ENCODE measurements at places on chromosomes 11 and 22. TPM values are rescaled to one million over a fixed set of nuclear protein-coding genes. Genes with fewer than 3 reads are reported as not detected.

- DNase-seq: no peak
- H3K36me3 ChIP-seq: no peaks in the 10 kb centered on the region
- peaks cover 5% of the 10 kb centered on the region for H3K27me3 ChIP-seq
Measured at GRCh38 chr22:39087098-39087497, 9.9 kb upstream of the APOBEC3H start.

The OR5B12 gene
- total RNA-seq: not detected

- H3K4me3 ChIP-seq: no peak overlapping the region
- DNase-seq: peak; percentile 47
- H3K27me3 ChIP-seq: no peaks in the 10 kb centered on the region
- H3K27ac ChIP-seq: peak overlapping the region; percentile 84
- no peaks in the 10 kb centered on the region for H3K36me3 ChIP-seq
Measured at GRCh38 chr11:66317723-66318599, 1.1 kb upstream of the CD248 start.

- H3K27me3 ChIP-seq: no peaks in the 10 kb centered on the region
- no peak overlapping the region for H3K4me3 ChIP-seq
- no peaks in the 10 kb centered on the region for H3K4me1 ChIP-seq
- H3K27ac ChIP-seq: no peak overlapping the region
- no peaks in the 10 kb centered on the region for H3K36me3 ChIP-seq
Measured at GRCh38 chr11:69526453-69526810, 45.0 kb downstream of the LINC01488 start.

DNA sequence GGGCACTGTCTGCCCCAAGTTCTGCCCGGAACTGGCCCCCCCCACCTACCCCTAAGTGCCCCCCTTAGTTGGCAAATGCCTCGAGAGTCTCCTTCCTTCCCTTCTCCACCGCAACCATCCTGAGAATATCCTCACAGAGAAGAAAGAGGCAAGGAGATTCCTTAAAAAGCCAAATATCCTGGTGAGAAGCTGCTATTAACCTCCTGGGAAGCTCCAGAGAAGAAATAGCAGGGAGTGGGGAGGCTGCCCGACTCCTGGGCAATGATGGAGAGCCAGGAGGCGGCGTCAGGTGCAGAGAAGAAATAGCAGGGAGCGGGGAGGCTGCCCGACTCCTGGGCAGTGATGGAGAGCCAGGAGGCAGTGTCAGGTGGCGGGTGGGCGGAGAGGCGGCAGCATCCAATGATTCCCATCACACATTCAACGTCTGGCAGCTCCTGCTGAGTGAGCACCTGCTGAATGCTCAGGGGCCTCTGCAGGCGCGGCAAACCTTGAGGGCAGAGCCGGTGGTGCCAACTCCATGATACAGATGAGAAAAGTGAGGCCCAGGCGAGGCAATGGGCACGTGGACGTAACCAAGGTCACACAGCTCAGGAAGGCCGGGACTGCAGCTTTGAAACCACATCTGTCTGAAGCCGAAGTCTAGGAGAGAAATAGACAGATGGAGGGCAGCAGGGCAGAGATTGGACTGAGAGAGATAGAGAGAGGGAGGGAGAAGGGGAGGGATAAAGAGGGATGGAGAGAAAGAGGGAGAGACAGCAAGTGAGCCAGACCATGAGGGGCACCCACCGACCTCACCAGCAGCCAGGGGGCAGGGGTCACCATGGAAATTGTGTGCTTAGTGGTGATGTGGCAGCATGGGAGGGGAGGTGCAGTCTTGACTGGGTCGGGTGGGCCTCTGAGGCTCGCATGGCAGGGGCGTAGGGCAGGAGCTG is 58.3 kb downstream of the CYTH4 start:
- no peak for DNase-seq
- peaks cover 2% of the 10 kb centered on the region for H3K4me1 ChIP-seq
- H3K27me3 ChIP-seq: peaks cover 39% of the 10 kb centered on the region
- no peak overlapping the region for H3K27ac ChIP-seq

DNA sequence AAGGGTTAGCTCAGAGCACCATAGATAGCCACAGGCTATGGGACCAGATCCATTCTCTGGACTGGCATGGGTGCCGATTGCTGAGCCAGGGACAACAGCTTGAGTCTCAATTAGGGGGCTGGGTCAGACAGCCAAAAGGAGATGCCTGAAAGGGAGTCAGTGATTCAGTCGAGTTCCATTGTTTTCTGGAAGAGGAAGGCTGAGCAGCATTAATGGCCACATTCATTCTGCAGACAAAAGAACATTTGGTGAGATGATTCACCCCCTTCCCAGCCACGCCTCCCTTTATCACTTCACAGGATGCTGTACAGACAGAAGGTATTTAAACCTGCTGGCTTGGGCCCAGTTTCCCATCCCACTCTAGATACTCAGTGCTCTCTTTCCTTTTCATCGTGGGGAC is 131.9 kb downstream of the ADAMTS15 start:
- no peaks in the 10 kb centered on the region for H3K4me1 ChIP-seq
- no peaks in the 10 kb centered on the region for H3K36me3 ChIP-seq
- H3K4me3 ChIP-seq: no peak overlapping the region
- peak overlapping the region; percentile 50 for H3K27ac ChIP-seq

The YDJC gene
- total RNA-seq: 112 TPM

DNA sequence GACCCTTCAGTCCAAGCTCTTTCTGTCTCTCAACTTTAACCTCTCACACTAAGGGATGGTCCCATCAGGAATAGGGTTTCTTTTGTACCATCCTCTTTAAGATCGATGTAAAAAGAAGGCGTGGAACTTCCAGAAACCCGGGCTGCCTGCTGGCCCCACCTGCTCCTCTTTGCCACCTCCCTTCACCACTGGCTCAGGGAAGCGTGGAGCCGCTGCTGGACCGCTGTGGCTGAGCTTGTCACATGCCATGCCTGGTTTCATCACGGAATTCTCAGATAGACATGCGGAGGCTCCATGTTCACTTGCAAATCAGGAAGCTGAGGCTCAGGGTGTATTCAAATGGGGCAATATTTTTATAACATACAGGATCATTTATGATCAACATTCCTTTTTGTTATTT is 399.7 kb downstream of the BRD1 start:
- H3K27ac ChIP-seq: no peak overlapping the region
- no peaks in the 10 kb centered on the region for H3K4me1 ChIP-seq

DNA sequence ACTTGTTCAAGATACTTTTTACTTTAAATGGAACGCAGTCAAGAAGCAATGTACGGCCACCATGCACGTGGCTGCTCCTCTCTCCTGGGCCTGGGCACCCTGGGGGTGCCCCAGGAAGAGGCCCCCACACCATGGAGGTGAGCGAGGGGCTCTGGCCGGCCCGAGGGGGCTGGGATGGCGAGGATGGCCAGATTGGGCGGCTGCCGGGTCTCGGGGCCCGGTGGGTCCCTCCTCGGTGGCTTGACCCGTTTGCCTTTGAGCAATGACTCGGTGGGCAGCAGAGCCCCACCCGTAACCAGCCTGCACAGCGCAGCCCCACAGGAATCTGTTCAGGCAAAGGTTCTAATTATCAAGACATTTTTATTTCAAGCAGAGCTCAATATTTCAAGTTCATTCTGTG is 167.4 kb downstream of the BRD1 start:
- H3K4me3 ChIP-seq: no peak overlapping the region
- H3K27me3 ChIP-seq: no peaks in the 10 kb centered on the region
- no peaks in the 10 kb centered on the region for H3K36me3 ChIP-seq
- H3K27ac ChIP-seq: no peak overlapping the region
- no peak for DNase-seq

- H3K4me1 ChIP-seq: no peaks in the 10 kb centered on the region
- H3K4me3 ChIP-seq: no peak overlapping the region
- H3K27me3 ChIP-seq: peaks cover 20% of the 10 kb centered on the region
- H3K36me3 ChIP-seq: no peaks in the 10 kb centered on the region
Measured at GRCh38 chr11:3338569-3339339, 40.2 kb downstream of the ZNF195 start.

- H3K36me3 ChIP-seq: no peaks in the 10 kb centered on the region
- H3K4me3 ChIP-seq: no peak overlapping the region
- H3K27ac ChIP-seq: peak overlapping the region; percentile 96
- H3K4me1 ChIP-seq: peaks cover 37% of the 10 kb centered on the region
- no peak for DNase-seq
Measured at GRCh38 chr11:62592989-62593421, 1.7 kb upstream of the TUT1 start.

The STK33 gene
- 14.2 TPM for total RNA-seq

DNA sequence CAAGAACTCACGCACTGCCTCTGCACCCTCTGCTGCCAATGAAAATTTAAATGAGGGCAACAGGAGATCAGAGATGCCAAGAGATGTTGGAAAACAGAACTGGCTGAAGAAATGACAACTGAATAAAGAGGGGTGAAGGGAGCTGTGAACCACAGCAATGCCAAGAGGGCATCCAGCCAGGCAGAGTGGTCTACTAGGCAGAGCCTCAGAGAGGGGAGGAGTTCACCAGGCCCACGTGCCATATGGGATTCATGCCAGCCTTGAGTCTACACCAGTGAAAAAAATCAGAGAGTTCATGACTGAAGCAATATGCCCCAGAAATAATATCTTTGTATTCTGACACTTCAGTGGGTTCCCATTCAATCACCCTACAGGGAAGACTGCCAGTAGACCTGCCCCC is 4.4 kb downstream of the APOL2 start:
- no peaks in the 10 kb centered on the region for H3K27me3 ChIP-seq
- H3K36me3 ChIP-seq: peaks cover 14% of the 10 kb centered on the region
- H3K4me3 ChIP-seq: no peak overlapping the region
- H3K27ac ChIP-seq: no peak overlapping the region
- peaks cover 28% of the 10 kb centered on the region for H3K4me1 ChIP-seq

All from transverse colon (tissue), 4 donors.